ENCODE measurements at places on chromosomes 6 and 20.

DNA sequence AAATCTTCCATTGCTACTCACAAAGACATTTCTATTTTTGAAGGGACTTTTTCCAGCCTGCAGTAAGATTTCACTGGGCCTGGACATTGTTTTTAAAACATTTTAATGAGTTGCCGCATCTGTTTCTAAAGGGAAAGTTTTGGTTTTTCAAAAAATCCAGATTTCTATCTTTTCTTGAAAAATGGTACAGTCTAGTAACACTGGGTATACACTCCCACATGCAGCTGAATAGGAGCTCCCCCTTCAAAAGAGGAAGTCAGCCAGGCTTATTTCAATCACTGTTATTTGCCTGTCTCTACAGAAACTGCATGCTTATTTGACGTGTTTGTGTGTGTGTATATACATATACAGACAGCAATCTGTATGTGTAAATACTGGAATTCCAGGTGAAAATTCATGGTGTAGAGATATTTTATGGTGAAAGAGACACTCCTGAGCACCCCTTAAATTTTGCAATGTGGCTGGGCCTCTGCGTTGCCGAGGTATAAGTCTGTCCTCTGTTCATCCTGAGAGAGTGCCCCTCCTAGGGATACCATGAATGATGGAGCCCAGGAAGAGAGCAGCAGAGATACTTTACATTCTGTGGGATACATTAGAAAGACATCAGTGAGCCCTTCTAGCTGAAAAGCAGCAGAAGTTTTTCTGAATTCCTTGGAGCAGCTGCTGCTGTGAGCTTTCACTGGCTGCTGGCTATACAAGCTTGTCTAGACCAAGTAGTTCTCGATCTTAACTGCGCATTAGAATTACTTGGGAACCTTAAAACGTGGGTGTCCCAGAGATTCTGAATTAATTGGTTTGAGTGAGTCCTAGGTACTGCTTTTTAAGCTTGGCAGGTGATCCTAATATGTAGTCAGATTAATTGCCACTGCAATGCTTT is 12.0 kb upstream of the ABRACL start:
- no peak for DNase-seq

GRCh38 chr6:44925100-44925739 is 402.9 kb upstream of the RUNX2 start:
- DNase-seq, result no peak

DNA sequence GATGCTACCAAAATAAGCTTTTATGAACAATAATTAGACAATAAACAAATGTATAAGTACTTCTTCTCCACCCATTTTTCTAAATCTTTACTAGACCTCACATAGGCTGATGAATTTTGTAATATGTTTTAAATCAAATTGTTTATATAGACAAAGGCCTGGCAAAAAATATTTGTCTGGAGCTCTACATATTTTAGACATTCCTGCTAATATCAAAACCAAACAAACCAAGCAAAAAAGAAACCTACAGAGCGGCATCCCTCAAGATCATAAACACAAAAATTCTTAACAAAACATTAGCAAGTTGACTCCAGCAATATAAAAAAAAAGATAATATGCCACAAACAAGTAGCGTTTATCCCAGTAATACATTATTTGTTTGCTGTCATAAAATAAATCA is 87.2 kb downstream of the ADAT2 start:
- DNase-seq, result no peak

GRCh38 chr6:110036408-110037302 is 58.5 kb downstream of the GPR6 start:
- DNase-seq, result no peak

- DNase-seq, result peak; percentile 6
These were observed 67.7 kb downstream of the SLC16A10 start for GRCh38 chr6:111154981-111155380.

GRCh38 chr6:143372199-143372882 is 78.2 kb downstream of the ADAT2 start:
- DNase-seq, result no peak

DNA sequence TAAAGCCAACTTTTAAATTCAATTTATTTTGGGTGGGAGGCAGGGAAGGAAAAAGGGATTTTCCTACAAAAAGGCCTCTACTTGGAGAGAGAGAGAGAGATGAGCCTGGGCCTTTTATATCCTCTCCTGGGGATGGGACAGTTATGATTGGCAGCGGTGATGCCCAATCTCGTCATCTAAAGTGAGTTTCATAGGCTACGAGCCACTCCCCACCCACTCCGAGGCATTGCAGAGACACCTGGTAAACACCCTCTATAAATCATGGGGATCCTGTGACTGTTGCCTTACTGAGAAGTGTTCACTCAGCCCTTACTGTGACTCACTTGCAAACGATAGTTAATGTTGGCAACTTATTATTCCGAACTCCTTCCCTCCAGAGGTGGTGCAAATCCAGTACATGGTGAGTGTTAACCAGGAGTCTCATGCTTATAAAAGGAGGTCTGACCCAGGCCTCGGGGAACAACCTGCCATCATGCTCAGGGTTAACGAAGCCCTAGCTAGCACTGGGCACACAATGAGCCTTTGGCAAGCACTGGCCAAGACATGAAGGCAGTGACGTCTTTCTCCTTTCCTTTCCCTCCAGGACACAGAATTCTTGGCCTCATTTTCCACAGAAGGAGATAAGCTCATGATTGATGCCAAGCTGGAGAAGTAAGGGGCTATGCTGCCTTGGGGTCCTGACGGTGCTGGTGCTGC is 20.5 kb downstream of the BPIFB4 start:
- DNase-seq, result no peak

DNA sequence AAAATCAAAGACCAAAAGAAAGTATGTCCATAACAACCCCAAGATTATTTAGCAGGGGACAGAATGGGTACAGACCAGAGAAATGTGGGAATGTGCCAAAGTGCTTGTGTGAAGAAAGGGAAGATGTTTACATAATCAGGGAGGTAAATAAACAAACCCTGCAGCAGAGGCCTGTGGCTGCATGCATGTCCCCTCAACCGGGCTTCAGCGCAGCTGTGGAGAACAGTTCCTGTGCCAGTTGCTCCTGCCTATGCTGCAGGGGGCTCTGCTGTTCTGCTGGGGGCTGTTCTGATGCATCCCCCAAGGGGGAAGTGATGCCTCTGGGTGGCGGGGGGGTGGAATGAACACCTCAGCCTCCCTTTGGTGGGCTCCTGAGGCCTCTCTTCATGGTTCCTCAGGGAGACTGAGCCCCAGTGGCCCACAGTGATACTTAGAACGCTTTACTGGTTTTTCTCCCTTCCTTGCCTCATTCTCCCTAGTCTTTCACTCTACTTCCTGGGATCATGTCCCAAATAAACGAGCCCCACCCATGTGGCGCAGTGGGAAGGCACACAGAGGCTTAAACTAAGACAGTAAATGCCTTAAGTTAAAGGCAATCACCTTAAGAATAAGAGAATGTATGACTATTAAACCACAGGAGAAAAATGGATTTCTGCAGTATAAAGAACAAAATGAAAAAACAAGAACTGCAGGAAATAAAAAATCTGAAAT is 23.0 kb downstream of the RAB23 start:
- no peak for DNase-seq

DNA sequence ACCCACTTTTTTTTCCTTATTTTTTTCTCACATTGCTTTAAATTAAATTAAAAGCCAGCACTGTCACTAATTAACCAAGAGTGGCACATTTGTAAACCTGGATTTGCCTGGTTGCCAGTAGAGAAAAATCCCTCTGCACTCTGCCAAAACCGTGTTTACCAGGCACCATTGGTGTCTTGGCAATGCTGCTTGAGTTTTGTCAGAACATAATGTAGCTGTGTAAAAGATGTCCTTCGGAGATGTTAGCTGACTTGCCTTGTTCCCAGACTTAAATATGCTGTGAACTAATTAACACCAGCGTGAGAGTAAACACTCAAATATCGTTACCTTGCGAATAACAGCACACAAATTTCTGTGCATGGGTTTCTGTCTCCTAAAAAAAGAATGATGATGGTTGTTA is 694.9 kb upstream of the ID4 start:
- DNase-seq, result no peak

GRCh38 chr6:3887150-3887700 is 38.1 kb downstream of the FAM50B start:
- DNase-seq, result no peak
